Activated gamma-delta T cell treated with anti-CD3 and anti-CD28 coated beads, Interleukin-2, amount 50 U/mL, for 16 hours (primary cell): ENCODE measurements at places on chromosomes 7 and 10.
A peak's percentile ranks its signal among the peaks of the same experiment; 100 is the strongest.

DNA sequence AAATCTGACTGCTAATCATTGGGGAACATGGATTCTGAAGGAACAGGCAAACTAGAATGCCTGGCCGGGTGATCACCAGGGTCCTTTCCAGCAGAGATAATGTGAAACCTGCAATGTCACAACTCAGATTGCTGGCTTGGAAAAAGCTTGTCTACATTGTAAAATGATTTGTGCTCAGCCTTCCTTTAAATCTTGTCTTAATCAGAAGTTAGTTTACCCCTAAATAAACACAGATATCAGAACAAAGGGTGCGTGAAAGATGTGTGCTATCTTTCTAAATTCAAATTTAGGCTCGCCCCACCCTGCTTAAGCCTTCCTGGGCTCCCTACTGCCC is 26.3 kb downstream of the COBL start:
- no peak for DNase-seq

GRCh38 chr10:22427890-22428571 is 82.7 kb downstream of the SPAG6 start:
- DNase-seq, result no peak

GRCh38 chr10:126702181-126702580 is 31.7 kb upstream of the C10orf90 start:
- DNase-seq, result no peak

GRCh38 chr10:28312572-28312971 is 9.7 kb upstream of the MPP7 start:
- DNase-seq, result no peak

DNA sequence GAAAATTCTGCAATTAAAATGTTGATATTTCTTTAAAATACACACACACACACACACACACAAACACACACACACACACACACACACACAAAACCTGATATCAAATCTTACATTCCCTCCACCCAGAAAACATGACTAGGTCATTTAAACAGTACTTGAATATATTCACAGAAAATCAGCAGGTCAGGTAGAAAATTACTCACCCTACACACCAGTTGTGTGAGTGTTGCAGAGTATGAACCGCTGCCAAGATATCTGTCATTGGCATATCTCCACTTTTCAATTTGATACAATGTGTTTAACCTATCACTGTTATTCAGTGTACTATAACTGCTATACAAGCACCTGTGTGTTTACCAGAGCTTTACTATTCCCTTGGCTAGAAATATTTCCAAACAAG is 283.6 kb upstream of the LRRTM3 start:
- no peak for DNase-seq

DNA sequence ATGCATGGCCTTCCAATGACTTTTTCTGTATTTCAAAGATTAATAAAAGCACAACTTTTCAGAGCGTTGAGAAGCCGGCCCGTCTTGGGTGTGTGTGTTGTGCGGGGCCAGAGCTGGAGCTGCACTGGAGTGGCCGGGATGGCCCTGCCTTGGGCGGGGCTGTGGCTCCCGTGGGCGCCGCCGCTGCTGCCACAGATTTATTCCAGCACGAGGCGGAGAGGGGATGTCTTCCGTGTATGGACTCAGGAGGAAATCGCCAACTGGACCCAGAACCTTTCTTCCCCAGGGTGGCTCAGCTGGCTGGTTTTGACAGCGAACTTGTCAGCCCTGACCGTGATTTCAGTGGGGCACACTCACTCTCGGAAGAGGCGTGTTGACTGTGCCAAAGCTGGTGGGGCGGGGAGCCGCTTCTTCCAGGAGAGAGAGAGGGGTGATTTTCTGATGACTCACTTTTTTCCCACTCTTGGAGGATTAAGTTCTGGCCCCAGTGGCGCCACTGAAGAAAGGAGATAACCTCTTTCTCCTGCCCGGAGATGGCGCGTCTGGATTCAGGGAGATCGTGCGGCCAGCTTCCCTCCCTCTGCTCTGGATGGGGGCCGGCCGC is 72.4 kb downstream of the DNAJB6 start:
- DNase-seq, result no peak

GRCh38 chr7:128738570-128739047 is 550 bp upstream of the CALU start:
- peak; percentile 5 for DNase-seq

DNA sequence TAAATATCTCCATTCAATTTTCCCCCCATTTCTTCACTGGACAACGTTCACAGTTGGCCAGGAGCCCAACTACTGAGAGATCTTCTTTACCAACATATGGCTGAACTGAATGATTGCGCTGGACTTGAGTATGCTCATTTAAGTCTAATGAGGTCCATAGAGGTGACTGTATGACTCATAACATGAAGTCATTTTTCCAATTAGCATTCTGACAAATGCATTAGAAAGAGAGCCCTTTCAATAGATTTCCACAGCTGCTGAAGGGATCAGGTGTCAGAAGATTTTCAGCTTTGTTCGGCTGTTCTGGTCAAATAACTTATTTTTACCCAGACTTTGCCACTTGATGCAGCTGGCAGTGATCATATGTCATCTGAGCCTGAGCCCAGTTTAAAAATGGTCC is 438.0 kb downstream of the ETV1 start:
- no peak for DNase-seq

DNA sequence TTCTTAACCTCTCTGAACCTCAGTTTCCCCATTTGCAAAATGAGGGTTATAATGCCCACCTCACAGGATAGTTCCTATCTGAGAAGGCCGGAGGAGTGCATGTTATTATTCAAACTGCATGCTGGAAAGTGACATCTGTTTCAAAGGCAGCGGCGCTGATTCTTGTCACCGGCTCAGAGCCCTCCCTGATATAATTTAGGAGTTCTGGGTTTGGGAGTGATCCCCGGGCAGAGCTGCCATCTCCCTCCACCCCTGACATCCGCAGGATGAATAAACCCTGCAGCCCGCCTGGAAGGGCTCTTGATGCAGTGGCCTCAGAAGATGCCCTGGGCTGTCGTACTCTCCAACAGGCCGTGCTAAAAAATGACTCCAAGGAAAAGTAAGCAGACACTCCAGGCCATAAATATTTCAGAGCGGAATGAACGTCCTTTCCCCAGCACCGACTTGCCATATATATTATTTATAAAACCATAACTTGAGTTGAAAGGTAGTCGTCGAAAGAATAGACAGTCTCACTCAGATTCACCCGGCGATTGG is 47.0 kb upstream of the MYL10 start:
- DNase-seq, result no peak

DNA sequence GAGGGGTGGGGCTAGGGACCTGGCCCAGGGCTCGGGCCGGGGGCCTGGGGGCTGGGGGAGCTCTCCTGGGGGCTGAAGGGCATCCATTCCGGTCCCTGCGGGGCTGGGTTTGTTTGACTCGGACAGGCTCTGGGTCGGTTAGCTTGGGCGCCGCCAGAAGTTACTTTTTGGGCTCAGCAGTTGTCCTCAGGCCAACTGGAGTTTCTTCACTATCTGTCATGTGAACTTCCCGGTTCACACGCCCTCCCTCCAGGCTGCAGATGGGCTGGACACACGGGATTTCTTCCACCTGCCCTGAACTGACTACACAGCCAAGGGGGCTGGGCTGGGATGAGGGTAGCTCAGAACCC is 3.8 kb downstream of the SLC4A2 start:
- no peak for DNase-seq

DNA sequence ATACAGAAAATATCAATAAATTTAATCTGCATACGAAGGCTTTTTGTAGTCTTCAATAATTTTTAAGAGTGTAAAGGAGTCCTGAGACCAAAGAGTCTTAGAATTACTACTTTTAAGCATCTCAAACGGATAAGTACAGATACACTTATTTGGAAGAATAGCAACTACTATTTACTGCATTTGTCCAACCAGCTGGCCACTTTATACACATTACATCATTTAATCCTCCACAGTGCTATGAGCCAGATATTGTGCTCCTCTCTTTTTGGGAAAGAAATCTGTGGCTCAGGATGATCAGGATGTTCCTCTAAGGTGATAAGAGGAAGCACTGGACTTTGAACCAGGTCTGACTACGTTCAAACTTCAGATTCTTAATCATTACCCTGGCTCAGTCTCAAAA is 588.6 kb upstream of the LRRTM3 start:
- no peak for DNase-seq

GRCh38 chr10:71367271-71367670 is 29.4 kb upstream of the CDH23 start:
- no peak for DNase-seq

- DNase-seq, result no peak
These were observed 39.8 kb upstream of the PCBD1 start for GRCh38 chr10:70928140-70928539.

- DNase-seq, result no peak
These were observed 2.7 kb downstream of the GPR146 start for GRCh38 chr7:1046722-1047679.

DNA sequence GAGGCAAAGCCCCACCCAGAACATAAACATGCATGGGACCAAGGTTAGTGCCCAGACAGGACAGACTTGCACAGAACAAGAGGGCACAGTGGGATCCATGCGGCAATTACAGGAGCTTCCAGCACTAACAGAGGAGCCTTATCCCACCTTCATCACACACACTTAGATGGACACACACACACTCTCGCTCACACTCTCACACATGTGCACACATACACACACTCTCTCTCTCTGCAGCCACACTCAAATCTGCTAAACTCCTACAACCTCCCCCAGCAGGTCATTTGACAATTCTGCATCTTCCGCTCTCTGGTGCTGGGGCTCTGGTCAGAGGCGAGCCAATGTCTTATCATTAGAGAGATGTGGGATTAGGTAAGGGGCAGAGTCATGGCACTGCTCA is 120.5 kb downstream of the UBE2H start:
- no peak for DNase-seq

GRCh38 chr10:12808014-12808613 is 193.4 kb downstream of the CCDC3 start:
- DNase-seq, result no peak

DNA sequence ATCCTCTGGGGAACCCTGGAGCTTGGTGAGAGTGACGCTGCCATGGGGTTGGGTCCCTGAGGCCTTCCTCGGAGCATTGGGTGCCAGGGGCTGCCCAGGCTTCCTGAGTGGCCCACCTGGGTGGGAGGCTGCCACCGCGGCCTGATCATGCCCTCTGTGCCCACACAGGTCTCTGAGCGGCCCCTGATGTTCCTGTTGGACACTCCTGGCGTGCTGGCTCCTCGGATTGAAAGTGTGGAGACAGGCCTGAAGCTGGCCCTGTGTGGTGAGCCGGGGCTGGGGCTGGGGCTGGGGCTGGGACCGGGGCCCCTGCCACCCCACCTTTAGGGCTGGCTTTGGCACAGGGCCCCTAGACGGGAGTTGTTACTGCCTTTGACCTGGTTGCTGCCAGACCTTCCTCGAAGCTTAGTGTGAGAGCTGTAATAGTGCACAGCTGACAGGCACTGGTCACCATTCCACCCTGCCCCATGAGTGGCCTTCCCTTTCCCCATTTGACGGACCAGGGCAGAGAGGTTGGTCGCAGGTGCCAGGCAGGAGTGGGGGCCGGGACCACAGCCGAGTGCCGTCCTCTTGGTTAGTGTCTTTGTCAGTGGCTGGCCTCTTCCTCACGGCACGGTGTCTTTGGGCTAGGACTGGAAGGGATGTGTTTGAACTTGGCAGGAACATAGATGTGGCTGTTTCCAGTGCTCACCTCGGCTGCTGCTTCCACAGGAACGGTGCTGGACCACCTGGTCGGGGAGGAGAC is 8.2 kb downstream of the MTG1 start:
- DNase-seq, result no peak

DNA sequence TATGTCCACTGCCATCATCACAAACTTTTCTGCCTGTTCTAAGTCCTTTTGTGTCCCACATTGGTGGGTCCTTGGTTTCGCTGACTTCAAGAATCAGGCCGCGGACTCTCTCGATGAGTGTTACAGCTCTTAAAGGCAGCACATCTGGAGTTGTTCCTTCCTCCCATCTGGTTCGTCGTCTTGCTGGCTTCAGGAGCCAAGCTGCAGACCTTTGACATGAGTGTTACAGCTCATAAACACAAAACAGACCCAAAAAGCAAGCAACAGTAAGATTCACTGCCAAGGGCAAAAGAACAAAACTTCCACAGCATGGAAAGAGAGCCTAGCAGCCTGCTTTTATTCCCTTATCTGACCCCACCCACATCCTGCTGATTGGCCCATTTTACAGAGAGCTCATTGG is 30.2 kb downstream of the ASNS start:
- DNase-seq, result no peak

GRCh38 chr10:67225226-67225625 is 299.4 kb downstream of the LRRTM3 start:
- no peak for DNase-seq

DNA sequence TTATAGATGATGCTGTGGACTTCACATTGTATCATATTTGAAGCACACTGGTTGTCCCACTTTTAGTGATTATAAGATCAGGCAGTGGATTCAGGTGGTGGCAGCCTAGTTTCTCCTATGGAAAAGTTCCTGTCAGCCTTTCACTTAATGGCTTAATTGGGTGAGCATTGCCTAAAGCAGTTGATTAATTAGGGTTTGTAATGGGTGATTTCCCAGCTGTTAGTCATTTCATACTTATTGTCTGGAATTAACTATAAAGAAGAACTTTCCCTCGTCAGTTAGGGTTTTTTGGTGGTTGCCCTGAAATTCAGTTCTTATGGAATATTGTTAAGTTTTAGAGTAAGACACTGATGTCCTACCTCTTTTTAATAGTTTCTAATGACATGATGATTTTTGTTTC is 78.8 kb downstream of the SLC25A40 start:
- DNase-seq, result no peak

- DNase-seq, result no peak
These were observed 305.0 kb upstream of the ZNF32 start for GRCh38 chr10:43953672-43954071.

DNA sequence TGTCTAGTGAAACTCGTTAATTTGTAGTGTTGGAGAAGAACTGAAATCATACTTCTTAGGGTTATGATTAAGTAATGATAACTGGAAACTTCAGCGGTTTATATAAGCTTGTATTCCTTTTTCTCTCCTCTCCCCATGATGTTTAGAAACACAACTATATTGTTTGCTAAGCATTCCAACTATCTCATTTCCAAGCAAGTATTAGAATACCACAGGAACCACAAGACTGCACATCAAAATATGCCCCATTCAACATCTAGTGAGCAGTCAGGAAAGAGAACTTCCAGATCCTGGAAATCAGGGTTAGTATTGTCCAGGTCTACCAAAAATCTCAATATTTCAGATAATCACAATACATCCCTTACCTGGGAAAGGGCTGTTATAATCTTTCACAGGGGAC is 187.6 kb downstream of the CFTR start:
- no peak for DNase-seq

- no peak for DNase-seq
These were observed 133.7 kb downstream of the LRRN3 start for GRCh38 chr7:111224354-111225231.

- no peak for DNase-seq
These were observed 27.5 kb downstream of the VWA2 start for GRCh38 chr10:114266521-114266920.

GRCh38 chr7:41029072-41029499 is 673.8 kb downstream of the INHBA start:
- no peak for DNase-seq

- DNase-seq, result no peak
These were observed 9.2 kb downstream of the MAT1A start for GRCh38 chr10:80280071-80280800.

GRCh38 chr10:89183571-89183970 is 23.5 kb downstream of the CH25H start:
- DNase-seq, result no peak

- no peak for DNase-seq
These were observed 34.8 kb upstream of the CHST15 start for GRCh38 chr10:124127965-124128810.

- no peak for DNase-seq
These were observed 43.0 kb upstream of the NMT2 start for GRCh38 chr10:15211464-15211979.

GRCh38 chr10:61097026-61097425 is 153.0 kb upstream of the RHOBTB1 start:
- DNase-seq, result no peak
